ENCODE measurements at places on chromosomes 7 and 10.

- no peak for DNase-seq
Measured at GRCh38 chr7:139993169-139993568, 69.6 kb downstream of the PARP12 start.

DNA sequence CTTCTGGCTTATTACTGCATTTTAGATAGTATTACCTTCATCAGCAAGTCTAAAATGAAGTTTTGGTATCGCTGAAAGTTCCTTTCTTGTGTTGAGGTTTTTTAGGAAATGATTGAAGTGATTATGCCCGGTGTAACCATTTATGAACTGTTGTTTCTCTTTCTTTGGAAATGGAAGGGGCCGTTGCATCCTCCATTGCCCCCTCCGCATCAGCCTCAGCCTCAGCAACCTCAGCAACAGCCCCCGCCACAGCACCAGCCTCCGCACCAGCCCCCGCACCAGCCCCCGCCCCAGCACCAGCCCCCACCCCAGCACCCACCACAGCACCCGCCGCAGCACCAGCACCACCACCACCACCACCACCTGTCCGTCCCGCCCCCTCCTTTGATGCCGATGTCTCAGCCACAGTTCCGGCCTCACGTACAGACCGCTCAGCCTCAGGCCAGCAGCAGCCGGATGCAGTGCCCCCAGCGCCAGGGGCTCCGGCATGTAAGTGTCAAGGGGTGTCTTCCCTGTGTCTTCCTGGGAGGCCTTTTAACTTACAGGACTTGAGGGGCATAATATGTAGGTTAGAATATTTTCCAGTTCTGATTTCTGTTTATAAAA lies 72.6 kb downstream of the SHH start:
- no peak for DNase-seq

DNA sequence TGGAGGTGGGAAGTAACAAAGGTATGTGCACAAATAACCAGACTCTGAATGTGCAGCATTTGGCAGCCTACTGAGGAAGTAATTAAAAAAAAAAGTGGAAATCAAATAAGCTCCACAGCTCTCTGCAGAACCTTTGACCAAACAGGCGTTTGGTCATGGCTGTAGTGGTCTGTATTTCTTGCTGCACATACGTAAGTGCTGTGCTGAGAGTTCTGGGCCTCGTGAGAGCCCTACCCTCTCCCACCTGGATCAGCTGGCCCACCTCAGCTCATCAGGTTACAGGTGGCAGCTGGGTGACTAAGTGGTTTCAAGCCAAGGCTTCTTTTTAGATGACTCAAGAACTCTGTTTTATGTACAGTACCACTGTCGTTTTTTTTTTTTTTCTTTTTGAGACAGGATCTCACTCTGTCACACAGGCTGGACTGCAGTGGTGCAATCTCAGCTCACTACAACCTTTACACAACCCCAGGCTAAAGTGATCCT lies 178.2 kb upstream of the KLF6 start:
- no peak for DNase-seq

- no peak for DNase-seq
Measured at GRCh38 chr7:1391449-1391848, 67.8 kb downstream of the MICALL2 start.

DNA sequence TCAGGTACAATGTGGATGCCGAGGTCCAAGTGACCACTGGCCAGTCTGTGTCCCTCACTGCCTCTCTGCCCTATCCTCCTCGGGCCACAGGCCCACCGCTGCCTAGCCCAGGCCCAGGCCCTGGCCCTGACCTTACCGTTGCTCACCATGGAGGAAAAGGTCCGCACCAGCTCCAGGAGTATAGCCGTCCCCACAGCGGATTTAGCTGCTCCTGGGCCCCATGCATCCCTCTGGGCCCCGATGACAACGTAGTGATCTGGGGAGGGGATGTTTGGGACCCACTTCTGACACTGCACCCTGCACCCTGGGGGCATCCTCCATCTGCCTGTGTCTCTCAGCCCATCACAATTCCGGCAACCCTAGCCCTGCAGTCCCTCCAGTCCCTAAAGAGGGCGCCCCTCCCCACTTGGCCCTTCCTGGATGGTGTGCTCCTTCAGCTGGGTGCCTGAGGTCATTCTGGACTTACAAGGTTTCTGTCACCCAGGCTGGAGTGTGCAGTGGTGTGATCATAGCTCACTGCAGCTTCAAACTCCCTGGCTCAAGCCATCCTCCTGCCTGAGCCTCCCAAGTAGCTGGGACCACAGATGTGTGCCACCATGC lies 12.1 kb downstream of the TFR2 start:
- DNase-seq: no peak

- no peak for DNase-seq
Measured at GRCh38 chr10:23173214-23174073, 18.7 kb upstream of the PTF1A start.

- no peak for DNase-seq
Measured at GRCh38 chr7:82057476-82057875, 287.6 kb upstream of the HGF start.

DNA sequence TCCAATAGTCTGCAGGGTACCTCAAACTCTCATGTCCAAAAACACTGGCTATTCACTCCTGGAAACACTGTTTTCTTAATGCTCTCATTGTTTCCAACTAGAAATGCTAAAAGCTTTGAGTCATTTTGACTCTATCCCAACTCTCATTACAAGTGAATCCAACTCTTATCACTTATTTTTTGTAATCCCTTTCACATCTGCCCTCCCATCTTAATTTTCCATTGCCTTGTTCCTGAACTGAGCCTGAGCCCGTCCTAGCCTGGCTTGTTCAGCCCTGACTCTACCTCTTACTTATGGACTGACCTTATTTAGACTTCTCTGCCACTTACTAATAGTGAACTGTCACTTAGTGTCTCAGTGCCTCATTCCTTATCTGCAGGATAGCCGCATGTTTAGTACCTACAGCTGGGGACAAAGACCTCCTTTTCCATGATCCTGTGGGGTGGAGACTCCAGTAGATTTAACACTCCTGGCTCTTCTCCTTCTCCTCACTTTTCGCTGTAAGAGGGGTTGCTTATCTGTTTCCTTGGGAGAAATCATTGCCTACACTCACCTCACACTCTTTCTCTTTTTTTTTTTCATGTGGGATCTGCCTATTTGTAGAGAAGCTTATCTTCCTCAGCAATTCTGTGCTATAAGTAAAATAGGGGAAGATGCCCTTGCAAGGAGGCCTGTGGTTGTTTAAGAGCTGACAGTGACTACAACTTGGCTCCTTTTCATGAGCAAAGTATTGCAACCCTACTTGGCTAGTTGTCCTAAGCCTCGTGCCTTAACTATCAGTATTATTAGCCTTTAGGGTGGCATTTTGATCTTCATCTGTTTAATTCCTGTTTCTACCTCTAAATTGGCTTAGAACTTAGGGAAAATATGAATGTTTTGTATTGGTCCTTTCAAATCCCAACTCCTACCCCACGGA lies 56.4 kb downstream of the SLC16A12 start:
- DNase-seq: no peak

- no peak for DNase-seq
Measured at GRCh38 chr10:70475661-70476060, 2.9 kb upstream of the PALD1 start.

DNA sequence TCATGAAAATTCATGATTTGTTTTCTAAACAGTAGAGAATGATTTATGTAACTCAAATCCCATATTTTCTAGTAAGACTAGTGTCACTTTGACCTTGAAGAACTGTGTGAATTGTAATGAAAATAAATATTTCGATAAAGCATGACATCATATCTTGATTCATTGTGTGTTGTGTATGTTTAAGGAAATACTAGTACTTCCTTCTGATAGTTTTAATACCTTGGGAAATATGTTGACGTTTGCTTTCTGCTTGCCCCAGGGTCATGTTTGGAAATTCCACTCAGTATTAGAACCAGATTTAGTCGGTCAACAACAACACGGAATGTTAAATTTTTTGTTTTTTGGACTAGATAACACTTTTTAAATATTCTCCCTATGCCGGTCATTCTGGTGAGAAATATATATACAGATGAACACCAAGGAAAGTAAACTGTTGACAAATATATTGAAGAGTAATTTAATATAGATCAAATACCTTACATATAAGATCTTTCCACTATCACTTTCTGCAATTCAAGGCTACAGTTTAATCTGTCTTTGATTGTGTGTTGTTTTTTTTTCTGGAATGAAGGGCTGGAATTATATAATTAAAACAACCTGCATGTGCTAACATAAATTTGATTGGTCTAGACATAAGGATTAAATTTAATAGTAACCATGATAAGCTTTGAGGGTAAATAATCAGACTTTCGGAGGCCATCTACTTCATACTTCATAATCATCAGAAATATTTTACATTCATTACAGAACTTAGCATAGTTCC lies 126.2 kb downstream of the MDFIC start:
- DNase-seq: no peak

DNA sequence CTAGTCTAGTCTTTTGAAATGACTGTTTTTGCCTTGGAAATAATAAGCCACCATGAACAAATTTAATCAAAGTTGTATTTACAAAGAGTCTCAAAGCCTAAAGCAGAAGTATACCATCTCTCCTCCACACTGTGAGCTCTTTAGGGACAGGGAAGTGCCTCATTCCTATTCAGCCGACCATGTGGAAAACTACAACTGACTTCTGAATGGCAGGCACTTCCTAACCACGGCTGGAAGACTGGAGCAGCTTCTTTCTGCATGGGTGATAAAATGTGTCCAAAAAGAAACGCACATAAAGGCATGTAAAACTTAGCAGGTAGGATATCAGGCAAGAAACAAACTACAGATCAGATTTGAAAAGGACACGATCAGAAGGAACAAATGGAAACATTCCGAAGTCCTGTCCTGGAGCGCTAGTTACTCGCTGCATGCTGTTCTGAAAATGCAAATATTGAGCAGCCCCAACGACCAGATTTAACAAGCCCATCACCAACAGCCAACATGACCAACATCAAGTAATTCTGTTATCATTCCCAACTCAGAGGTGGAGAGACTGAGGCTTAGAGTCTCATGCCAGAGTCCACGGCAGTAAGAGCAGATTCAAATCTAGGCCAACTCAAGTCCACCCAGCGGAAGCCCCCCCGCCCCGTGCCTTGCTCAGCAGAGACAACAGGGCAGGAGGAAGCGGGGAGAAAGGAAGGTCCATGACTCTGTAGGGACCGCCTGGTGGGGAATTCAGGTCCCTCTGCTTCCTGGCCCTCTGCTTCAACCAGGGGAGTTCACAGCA lies 26.5 kb downstream of the CTBP2 start:
- DNase-seq: no peak

DNA sequence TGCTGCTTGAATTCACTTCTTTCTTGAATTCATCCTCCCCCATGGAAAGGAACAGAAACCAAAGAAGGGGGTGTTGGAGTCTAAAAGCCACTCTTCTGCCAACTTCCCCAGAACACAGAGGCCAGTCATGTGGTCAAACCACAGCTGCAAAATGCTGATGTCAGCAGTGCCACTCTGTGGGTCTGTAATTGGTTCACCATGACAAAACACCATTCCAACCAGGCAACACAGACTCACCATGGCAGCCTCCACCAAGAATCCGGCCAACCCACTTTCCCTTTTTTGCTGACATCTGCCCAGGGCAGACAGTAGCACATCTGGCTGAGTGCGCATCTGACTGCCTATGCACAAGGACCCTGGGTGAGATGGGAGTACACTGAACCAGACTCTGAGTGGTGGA lies 16.8 kb downstream of the OSBPL3 start:
- DNase-seq: no peak

- DNase-seq: no peak
Measured at GRCh38 chr7:132234711-132235110, 341.6 kb downstream of the PLXNA4 start.

DNA sequence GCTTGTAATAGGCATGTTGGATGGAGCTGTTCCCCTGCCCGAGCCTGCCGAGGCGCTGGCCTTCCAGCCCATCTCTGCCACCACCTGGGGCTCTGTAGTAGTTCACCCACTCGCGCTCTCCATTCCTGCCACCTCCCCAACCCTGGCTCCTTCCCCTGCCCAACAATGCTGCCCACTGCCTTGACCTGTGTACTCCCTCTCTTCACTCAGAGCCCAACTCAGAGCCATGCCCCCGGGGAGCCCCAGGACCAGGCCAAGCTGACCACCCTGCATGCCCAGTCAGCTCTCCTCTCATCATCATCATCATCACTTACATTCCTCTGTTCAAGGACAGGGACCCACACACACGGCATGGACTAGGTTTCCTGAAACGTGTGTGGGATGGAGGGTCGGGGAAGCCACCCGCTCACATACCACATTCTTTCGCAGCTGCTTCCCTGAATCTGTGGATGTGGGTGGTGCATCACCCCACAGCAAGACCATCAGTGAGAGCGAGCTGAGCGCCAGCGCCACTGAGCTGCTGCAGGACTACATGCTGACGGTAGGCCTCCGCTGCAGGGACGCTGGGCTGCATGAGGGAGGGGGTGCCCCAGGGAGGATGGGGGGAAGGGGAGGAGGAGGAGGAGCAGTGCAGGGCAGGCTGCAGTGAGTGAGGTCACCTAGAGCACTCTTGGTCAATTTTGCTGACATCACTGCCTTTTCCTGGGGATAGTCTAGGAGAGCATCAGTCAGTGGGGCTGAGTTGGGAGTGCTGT lies 15.6 kb downstream of the NACAD start:
- DNase-seq: no peak

DNA sequence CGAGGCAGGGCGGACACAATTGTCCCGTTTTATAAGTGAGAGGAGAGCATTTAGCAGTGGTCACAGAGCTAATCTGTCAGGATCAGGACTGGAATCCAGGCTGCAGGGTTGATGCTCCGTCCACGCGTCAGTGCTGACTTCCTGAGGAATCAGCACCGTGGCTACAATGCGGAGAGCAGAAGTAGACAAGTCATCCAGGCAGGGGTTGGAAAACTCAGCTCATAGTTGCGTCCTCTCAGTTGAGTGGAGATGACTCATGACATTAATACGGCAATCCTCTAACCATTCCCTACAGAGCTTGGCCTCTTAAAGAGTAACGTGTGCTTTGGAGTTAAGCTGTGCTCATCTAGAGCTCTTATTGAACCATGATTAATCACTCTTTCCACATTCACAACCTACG lies 17.1 kb upstream of the HTR5A start:
- DNase-seq: no peak

DNA sequence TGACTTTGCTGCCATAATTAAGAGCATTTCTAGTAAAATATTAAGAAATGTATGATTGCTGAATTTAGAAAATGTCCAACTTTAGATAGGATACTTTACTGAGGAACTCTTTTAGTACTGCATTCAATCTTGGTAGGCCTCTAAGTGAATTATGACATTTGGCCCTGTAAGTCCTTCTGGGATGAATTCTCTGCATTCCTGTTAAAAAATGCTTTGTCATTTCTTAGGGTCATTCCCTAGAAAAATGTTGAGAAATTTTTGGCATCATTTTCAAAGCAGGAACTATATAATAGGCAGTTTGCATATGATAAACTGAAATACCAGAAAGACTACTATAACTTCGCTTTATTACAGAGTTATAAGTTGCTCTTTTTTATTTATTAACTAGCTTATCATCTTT lies 69.3 kb upstream of the PRR15 start:
- no peak for DNase-seq
